ENCODE measurements at places on chromosomes 4 and X.

GRCh38 chrX:51456814-51457213 lies 39.6 kb downstream of the NUDT11 start:
- no peak for DNase-seq

- no peak for DNase-seq
Observed at GRCh38 chrX:252244-252956, 28.8 kb upstream of the PLCXD1 start.

DNA sequence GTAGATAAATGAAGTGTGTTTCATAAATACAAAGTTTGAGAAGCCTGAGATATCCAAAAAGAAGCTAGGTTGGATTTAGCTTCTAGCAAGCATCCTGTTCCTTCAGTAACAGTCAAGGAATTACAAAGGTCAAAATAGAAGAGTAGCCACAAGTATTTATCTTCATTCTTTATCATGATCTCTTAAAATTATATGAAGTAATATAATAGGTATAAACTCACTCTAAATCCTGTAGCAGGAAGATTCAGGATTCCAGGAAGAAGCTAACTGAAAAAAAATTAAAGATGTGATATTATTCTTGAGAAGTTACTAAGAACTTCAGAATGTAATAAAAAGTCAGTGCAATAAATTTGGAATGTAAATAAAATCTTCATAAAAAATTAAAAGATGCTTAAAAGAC lies 31.1 kb upstream of the RXFP1 start:
- DNase-seq: no peak

DNA sequence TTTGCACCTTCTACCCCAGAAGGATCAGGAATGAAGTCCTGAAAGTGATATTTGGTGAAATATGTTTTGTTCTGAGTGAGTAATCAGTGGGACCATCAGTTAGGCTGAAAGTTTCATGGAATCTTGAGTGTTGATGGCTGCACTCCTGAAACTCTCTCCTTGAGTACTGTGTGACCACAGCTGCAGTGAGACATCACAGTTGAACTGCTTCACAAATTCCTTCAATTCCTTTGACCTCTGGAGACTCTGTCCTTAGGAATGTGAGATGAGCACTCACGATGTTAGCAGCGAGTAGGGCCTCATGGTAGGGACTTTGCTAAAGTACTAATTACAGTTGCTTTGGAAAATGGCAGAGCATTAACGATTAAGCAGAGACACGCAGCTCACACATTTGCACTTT lies 142.9 kb upstream of the SLC4A4 start:
- DNase-seq: no peak

- DNase-seq: no peak
Observed at GRCh38 chrX:107565931-107566603, 62.2 kb upstream of the PRPS1 start.

DNA sequence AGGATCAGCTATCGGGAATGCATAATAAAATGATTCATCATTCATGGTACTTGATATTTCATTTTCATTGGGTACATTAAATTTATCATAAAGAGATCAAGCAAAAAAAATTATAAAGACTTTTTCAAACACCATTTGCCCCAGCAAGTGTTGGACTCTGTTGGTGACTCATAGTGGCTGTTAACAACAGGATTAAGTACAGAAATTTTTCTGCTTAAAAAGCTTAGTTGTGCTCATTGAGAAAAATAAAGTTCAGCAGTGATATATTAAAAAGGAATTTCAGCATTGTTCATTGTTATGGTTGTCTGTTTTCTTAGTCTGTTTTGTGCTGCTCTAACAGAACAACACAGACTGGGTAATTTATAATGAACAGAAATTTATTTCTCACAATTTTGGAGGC lies 86.2 kb upstream of the PCDH10 start:
- DNase-seq: no peak

GRCh38 chr4:80393970-80394250 lies 58.4 kb downstream of the CFAP299 start:
- no peak for DNase-seq

- no peak for DNase-seq
Observed at GRCh38 chr4:17665346-17665745, 50.9 kb downstream of the MED28 start.

DNA sequence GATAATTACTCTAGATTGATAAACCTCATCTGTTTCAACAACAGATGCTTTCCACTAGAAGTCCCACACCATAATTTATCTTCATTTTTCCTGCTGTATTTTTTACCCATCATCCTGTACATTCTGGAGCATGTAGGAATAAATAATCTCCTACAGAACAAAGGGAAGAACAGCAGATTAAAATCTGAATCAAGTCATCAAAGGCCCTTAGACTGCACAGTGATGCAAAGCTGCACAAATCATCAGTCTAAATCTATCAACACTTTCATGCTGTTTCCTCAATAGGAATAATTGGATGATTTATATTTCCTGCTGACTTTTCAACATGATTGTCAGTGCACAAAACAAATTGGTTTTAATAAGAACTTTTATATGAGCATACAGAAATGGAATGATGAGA lies 1143.9 kb downstream of the STIM2 start:
- DNase-seq: no peak

- DNase-seq: no peak
Observed at GRCh38 chr4:184653650-184654049, 4.1 kb downstream of the PRIMPOL start.

DNA sequence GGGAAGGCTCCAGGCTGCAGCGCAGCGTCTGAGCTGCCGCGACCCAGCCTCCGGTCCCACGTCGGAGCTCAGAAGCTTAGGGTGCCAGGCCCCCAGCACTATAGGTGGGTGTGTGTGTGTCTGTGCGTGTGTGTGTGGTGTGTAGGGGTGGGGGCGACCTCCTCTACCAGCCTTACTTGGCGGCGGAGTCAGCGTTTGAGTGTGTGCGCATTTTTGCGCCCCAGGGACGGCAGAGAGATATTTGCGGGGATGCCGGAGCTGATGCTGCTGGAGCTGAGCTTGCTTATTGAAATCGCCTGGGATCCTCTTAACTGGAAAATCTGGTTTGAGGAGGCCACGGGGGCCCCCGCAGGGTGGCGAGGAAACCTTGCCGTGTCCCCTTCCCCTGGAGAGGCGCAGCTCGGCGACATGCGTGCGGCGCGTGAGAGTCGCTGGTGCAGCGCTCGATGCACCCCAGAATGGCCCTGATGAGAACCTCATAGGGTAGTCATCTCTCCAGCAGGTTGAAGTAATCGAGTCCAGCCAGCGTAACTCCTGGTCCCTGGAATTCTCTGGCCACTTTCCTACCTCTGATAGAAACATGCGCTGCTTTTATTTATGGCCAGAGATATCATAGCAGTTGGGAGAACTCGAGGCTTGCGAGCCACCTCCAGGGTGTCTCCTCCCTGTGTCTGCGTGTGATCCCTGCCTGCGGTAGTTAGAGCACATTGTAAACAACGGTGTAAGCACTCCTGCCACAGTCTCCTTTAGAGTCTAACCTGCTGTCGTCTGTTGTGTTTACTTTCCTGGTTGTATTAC lies 2.7 kb downstream of the ADGRL3 start:
- DNase-seq: peak; percentile 4

GRCh38 chr4:152458801-152459302 lies 77.0 kb downstream of the FBXW7 start:
- DNase-seq: no peak

- no peak for DNase-seq
Observed at GRCh38 chr4:24928708-24929107, 15.9 kb upstream of the CCDC149 start.

DNA sequence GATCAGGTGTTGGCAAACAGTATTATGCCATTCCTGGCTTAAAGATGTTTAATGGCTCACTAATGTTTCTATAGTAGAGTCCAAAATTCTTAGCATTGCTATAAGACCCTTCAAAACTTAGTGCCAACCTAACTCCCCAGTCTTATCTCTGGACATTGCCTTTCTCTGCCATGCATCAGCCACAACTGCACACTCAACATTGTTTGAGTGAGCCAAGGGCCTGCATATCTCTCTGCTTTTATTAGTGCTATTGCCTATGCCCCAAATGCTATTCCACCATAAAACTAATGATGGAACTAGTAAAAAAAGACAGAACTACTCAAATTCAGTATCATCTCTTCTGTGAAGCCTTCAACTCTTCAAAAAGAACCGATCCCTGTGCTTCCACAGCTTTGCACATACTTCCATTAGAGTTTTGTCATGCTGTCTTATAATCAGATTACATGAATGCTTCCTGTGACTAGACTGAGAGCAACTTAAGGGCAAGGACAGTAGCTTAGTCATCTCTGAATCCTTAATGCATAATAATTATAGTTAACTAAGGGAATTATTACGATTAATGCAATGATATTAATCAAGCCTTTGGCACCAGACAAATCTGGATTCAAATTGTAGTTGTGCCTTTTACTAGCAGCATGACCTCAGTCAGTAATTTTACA lies 53.7 kb downstream of the CHM start:
- DNase-seq: no peak

DNA sequence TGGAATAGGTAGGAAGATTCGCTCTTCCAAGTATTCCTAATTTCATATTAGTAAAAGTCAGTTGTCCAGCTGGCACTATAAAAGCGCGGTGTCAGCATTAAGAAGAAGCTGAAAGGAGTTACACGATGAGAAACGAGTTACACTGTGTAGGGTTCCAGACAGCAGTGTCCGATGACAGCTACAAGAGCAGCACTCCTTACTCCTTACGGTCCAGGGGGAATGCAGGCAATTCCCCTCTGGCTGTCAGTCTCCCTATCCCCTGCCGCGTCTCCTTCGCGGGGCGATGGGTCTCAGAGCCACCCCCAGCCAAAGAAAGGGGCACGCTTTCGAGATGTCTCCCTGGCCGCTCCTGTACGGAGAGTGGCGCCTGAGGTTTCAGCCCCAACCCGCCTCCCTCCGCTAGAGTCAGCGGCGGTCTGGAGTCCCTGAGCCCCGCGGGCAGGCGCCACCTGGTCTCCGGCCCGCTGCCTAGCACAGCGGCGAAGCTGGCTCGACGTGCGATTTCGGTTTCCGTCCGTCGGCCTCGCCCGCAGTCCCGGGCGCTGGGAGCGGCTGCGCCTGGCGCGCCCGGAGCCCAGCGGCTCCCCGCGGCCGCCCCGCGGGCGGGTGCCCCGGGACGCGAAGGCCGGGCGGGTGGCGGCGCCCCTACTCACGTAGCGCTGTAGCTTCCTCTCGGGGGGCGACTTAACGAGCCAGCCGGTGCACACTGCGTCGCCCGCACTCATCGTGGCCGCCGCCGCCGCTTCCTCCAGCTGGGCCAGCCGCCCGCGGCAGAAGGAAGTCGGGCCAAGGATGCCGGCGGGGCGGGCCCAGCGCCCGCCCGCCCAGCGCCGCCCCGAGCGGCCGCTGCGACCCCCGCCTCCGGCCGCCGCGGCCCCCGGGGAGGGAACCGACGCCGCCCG lies at the start of gene GAB3:
GAB3 (minus strand) TSS at position 777 of the 902 bp plus-strand sequence; CDS start at position 725, 52 bp downstream.
- DNase-seq: no peak

Measured in GM12891 (cell line).